ENCODE measurements at places on chromosomes 4 and X. TPM values are rescaled to one million over a fixed set of nuclear protein-coding genes. Genes with fewer than 3 reads are reported as not detected.

Gene NPY2R
- total RNA-seq, result 0.13 TPM

- H3K27ac ChIP-seq, result no peak overlapping the region
- DNase-seq, result no peak
- H3K4me1 ChIP-seq, result no peaks in the 10 kb centered on the region
- peaks cover under 1% of the 10 kb centered on the region for H3K36me3 ChIP-seq
- no peaks in the 10 kb centered on the region for H3K27me3 ChIP-seq
These were observed 12.0 kb downstream of the CYP4V2 start for GRCh38 chr4:186203406-186203805.

DNA sequence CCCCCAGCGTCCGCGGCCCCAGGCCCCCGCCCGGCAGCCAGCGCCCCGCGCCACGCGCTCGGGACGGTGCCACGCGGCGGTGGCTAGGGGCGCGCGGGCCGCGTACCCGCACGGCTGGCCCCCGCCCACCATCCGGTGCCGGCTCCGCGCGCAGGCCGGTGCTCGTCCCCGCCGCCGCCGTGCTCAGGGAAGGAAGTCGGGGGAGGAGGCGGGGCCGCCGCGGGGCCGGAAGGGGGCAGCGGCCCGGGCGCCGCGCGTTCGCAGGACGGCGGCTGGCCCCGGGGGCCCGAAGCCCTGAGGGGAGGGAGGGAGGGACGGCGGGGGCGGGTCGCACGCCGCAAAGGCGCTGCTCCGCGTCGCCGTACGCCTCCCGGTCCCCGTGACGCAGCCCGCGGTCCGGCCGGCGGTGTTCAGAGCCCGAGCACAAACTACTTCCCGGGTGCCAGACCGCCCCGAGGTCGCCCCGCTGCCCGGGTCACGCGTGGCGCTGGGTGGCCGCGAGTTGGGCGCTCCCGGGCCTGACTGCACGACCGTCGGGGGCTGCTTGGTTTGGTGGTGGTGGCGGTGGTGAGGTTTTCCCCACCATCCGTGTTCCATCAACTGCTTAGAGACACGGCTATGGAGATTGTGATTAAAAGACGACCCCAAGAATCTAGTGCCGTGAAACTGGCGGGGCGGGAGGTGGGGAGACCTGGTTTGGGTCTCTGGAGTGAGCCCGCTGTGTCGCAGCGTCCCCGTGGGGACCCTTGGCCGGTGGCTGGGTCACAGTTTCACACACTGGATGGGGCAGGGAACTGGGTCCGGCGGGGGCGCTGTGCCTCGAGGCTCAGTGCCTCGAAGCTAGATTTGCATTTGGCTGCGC lies at the start of gene DCTD:
Gene DCTD (minus strand): TSS at position 205 of the 862 bp plus-strand sequence. CDS start 1,818 bp downstream, outside the sequence.
- H3K4me1 ChIP-seq, result no peaks in the 10 kb centered on the region
- H3K27ac ChIP-seq, result peak within 1 kb of the TSS; percentile 93
- H3K4me3 ChIP-seq, result peak within 1 kb of the TSS; percentile 82
- H3K27me3 ChIP-seq, result no peaks in the 10 kb centered on the region

GRCh38 chr4:177391287-177391686 lies 51.0 kb downstream of the AGA start:
- DNase-seq, result no peak
- H3K4me1 ChIP-seq, result peaks cover 2% of the 10 kb centered on the region
- H3K36me3 ChIP-seq, result no peaks in the 10 kb centered on the region
- no peak overlapping the region for H3K4me3 ChIP-seq
- no peak overlapping the region for H3K27ac ChIP-seq

Gene VCX3A
- total RNA-seq, result not detected

Gene ATP1B4
- not detected for total RNA-seq

DNA sequence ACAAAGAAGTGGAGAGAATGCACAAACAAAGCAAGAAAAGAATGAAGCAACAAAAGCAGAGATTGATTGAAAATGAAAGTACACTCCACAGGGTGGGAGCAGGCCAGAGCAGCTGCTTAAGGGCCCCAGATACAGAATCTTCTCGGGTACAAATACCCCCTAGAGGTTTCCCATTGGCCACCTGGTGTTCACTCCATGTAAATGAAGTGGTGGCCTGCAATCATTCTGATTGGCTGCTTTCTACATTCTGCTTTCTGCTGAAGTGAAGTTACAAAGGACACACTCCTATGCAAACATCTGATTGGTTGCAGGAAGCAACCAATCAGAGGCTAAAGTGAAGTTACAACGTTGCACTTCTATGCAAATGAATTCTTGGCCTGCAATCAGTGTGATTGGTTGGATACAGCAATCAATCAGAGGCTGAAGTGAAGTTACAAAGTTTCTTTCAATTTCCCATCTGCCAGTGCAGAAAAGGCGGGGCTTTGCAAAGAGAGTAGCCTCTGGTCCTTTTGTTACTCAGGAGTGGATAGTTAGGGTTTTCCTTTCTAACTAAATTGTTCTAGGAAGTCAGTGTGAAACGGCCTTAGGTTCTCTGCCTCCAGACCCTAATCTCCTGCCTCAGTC lies 19.0 kb upstream of the GPC4 start:
- H3K4me1 ChIP-seq, result no peaks in the 10 kb centered on the region
- no peak overlapping the region for H3K27ac ChIP-seq
- DNase-seq, result no peak
- no peaks in the 10 kb centered on the region for H3K36me3 ChIP-seq
- no peaks in the 10 kb centered on the region for H3K27me3 ChIP-seq
- H3K4me3 ChIP-seq, result no peak overlapping the region

DNA sequence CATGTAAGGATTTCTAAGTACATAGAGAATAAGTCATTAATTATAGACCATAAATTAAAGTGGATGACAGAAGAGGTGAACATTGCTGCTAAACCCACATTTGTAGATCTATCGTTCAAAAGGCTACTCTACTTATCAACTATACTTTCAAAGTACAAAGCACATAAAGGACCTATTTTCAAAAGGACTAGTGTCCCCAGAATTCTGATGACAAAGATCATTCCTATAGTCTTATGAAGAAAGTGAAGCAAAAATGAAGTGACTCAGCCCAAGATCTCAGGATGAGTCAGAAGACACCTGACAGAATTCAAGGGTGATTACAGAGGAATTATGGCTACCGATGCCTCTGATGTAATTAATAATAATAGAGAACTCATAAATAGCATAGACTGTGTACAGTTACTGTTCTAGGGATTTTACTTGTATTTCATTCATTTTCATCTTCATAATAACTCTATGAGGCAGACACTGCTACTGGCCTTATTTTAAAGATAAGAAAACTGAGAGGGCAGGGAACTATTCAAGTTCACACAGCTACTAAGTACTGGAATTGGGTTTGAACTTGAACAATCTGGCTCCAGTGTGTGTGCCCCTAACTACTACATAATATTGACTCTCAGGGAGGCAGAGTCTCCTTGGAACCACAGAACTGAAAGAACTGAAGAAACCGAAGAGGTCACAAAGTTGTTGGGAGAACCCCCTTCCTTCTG lies 17.1 kb downstream of the USP46 start:
- H3K4me3 ChIP-seq, result no peak overlapping the region
- DNase-seq, result no peak
- peaks cover 7% of the 10 kb centered on the region for H3K4me1 ChIP-seq
- no peak overlapping the region for H3K27ac ChIP-seq

DNA sequence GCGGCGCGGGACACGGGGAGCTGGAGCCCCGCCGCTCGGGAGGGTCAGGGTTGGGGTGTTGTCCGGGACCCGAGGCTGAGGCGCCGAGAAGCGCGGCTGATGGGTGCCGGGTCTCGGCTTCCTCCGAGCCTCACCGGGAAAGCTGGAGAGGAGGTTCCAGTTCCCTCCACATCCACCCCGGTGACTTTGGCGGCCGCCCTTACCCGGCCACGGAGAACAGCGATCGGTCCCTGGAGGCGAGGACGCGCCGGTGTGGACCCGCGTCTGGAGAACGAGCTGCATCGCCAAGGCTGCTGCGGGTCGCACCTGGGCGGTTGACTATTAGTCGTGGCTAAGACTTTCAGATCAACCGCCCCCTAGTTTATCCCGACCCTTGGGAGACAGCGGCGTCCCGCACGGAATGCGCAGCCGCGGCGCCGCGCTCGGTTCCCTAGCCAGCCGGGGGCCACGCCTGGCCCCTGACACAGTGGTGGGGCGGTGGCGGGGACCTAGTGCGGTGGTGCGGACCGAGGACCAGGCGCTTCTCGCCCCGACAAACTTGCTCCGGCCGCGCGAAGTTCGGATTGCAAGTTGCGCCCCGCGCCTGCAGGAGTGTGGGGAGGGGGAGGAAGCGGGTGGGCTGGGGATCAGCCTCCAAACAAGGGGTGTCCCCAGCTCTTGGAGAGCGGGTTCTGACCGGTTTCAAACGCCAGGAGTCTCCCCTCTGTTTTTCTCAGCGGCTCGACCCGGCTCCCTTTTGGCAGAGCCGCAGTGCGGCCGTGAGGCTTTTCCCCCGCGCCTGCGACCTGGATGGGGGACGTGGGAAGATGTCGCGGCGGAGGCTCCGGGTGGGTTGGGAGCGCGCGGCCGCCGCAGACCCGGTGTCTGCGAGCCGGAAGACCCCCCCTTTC lies 568 bp downstream of the FHDC1 start:
- peak; percentile 82 for DNase-seq
- no peaks in the 10 kb centered on the region for H3K27me3 ChIP-seq
- no peaks in the 10 kb centered on the region for H3K4me1 ChIP-seq
- no peak overlapping the region for H3K27ac ChIP-seq
- peak overlapping the region; percentile 98 for H3K4me3 ChIP-seq
- no peaks in the 10 kb centered on the region for H3K36me3 ChIP-seq

DNA sequence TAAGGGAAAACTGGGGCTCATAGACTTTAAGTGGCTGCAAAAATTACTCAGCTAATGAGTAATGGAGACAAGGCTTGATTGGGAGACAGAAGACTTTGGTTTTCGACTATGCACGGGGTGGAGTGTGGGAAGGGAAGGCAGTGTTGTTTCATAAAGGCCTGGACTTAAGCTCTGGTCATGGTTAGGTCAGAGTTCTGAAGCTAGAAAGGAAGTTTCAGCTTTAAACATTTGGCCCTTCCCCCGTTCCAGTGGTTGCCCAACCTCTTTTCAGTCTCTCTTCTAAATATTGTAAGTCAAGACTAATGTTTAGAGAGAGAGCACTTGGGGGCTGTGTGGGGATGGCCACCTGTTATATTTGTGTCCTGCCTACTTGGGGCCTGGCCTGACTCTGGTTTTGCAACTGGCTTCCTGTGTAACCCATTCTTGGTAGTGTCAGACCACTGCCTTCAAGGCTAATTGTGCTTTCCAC lies 21.0 kb downstream of the MSN start:
- H3K27ac ChIP-seq, result no peak overlapping the region
- no peaks in the 10 kb centered on the region for H3K36me3 ChIP-seq
- H3K27me3 ChIP-seq, result no peaks in the 10 kb centered on the region
- no peak overlapping the region for H3K4me3 ChIP-seq
- peaks cover 6% of the 10 kb centered on the region for H3K4me1 ChIP-seq

DNA sequence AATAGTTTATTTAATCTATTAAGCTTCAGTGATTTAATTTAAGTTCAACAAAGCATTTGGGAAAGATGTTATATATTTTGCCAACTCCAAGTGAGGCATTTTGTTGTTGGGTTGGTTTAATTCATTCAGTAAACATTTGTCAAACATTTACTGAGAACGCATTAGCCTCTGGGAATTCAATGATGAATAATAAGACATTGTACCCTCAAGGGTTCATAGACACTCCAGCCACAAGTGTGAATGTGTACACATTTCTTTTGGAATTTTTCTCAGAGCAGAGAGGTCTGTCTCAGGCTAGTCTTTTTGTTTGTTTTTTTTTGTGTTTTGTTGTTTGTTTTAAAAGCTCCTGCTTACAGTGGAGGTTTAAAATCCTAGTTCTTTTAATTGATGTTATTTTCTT lies 203.9 kb downstream of the SOWAHB start:
- no peak overlapping the region for H3K27ac ChIP-seq
- no peak overlapping the region for H3K4me3 ChIP-seq
- H3K4me1 ChIP-seq, result peaks cover 30% of the 10 kb centered on the region
- no peaks in the 10 kb centered on the region for H3K36me3 ChIP-seq
- no peaks in the 10 kb centered on the region for H3K27me3 ChIP-seq

DNA sequence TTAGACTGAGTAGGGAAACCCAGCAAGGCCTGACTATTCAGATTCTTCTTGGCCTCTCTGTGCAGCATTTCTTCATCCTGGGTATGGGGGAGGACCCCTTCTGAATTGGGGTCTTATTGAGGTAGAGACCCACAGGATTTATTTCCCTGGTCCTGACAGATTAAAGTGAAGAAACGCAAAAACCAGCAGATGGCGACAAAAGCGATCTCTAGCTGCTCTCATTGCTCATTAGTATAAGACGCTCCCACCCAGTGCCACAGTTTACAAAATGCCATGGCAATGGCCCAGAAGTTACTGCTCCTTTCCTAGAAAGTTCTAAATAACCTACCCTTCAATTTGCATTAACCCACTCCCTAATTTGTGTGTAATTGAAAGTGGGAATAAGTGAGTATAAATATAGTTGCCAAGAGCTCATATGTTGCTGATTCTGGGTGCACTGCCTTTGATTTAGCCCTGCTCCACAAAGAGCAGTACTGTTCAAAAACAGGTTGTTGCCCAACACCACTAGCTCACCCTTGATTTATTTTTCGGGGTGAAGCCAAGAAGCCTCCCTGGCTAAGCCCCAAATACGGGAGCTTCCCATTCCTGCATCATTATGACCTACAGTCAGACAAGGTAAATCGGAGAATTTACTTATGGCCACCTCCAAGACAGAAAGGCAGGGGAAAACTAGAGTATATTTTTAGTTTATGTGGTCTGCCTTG lies 3.7 kb upstream of the BEX4 start:
- no peak overlapping the region for H3K27ac ChIP-seq
- H3K4me3 ChIP-seq, result no peak overlapping the region
- no peaks in the 10 kb centered on the region for H3K27me3 ChIP-seq
- DNase-seq, result peak; percentile 52
- no peaks in the 10 kb centered on the region for H3K36me3 ChIP-seq
- H3K4me1 ChIP-seq, result no peaks in the 10 kb centered on the region

GRCh38 chr4:53147711-53148110 lies 218.2 kb downstream of the SCFD2 start:
- no peaks in the 10 kb centered on the region for H3K4me1 ChIP-seq
- H3K27ac ChIP-seq, result no peak overlapping the region
- H3K4me3 ChIP-seq, result no peak overlapping the region
- H3K36me3 ChIP-seq, result no peaks in the 10 kb centered on the region
- DNase-seq, result no peak

GRCh38 chrX:41352329-41352838 lies 18.4 kb downstream of the DDX3X start:
- H3K4me3 ChIP-seq, result no peak overlapping the region
- no peak for DNase-seq
- no peaks in the 10 kb centered on the region for H3K27me3 ChIP-seq
- no peak overlapping the region for H3K27ac ChIP-seq
- no peaks in the 10 kb centered on the region for H3K36me3 ChIP-seq

Data from aorta (tissue), 5 donors.